ENCODE measurements at places on chromosomes 5 and 9.

DNA sequence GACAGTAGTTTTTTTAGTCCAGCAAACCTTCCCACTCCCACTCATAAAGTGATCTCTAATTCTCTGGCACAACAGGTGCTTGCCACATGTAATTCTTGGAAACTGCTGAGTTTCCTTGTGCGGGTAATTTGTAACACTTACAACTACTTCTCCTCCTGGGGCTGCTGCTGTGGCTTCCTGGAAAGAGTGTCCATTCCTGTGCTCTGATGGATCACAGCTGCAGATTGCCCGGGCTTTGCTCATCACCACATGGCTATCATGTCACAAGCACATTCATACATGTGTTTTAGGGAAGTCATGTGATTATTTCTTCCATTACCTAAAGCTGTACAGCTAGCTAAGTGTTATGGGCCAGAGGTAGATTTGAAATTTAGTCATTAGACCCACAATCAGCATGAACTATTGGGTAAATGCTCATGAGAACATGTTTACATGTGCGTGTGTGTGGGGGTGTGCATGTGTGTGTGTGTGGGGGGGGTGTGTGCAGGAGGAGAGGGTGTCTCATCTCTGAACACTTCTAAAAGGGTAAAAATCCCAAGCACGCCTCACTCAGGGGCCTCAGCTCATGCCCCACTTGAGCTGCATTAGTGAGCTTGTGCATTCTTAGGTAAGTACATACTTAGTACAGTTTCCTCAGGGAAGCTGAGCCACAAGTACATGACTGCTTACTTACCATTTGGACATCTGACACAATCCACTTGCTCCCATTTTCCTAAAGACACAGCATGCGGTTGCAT, 118.1 kb upstream of the CCDC112 start:
- no peak for DNase-seq

DNA sequence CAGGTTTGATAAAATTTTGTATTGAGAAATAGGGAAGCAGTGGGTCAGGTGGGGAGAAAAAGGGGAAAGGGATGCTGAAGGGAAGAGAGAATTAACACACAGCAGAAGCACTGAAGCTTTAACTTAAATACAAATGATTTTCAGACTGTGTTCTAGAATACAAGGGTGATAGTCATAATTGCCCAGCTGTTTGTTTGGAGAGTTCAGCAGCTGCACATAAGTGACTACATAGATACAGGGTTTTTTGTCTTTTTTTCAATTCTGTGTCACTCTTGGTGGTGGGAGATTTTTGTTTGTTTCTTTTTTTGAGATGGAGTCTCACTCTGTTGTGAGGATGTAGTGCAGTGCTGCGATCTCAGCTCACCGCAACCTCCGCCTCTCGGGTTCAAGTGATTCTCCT, 590.4 kb upstream of the SEMA6A start:
- no peak for DNase-seq

DNA sequence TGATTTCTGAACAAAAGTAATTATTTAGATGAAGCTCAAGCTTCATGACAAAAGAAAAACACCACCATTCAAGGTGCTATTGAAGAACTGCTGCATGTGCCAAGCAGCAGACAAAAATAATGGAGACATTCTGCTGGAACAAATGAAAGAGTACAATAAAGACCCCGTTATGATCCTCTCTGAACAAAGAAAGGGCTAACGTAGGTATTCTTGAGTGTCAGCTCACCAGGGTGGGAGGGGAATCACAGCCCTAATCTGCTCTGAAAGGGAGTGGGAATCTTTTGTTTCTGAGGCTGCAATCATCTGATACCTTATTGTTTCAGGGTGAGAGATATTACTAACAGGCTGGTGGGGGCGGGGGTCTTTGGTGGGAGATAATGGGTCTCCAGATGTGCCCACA, 15.4 kb downstream of the CEMIP2 start:
- DNase-seq: no peak

- DNase-seq: no peak
These were observed 241.8 kb upstream of the KLF9 start for GRCh38 chr9:70656281-70656680.

GRCh38 chr5:643811-644271, 31.7 kb downstream of the CEP72 start:
- peak; percentile 28 for DNase-seq

DNA sequence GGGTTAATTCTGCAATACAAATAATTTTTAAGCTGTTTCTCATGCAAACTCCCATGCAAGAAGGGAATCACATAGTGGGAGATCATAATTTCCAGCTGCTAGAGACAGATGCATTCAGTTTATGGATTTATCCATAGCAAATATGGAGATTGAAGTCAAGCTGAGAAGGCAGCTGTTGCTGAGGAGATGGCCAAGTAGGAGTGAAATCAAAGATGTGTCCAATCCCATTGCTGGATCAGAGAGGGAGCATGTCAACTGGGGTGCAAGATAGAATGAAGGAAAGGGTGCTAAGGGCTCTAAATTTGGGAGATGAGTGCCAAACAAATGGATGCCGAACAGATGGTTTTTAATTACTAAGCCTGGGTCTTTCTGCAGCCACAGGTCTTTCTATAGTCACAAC, 504.5 kb downstream of the NFIB start:
- no peak for DNase-seq

- no peak for DNase-seq
These were observed 170.5 kb downstream of the DCP2 start for GRCh38 chr5:113147101-113147508.

- peak; percentile 44 for DNase-seq
These were observed 35.2 kb downstream of the SLC9A3 start for GRCh38 chr5:488744-489688.

GRCh38 chr5:41012318-41012717, 58.8 kb downstream of the MROH2B start:
- DNase-seq: no peak

DNA sequence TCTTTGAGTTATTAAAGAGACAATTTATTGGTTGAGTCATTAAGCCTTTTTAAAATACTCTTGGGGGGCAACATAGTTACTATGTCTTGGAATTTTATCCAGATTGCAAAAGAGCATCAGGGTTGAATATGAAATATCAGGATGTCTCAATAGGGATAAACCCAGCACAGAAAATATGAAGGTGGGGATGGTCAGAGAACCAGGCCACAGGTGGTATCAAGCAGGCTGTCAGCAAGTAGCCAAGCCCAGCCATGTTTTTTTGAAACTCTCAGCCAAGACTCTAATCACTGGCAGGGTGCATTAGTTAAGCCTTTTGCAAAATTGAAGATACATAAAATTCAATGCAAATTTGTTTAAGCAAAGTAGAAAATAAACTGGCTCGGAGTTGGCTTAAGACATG, 468.9 kb downstream of the DTWD2 start:
- no peak for DNase-seq

GRCh38 chr9:117462861-117463260, 48.0 kb upstream of the ASTN2 start:
- DNase-seq: no peak

GRCh38 chr5:102283102-102283797, 12.8 kb downstream of the SLCO4C1 start:
- no peak for DNase-seq

GRCh38 chr5:172362755-172363154, 79.2 kb upstream of the UBTD2 start:
- DNase-seq: no peak

DNA sequence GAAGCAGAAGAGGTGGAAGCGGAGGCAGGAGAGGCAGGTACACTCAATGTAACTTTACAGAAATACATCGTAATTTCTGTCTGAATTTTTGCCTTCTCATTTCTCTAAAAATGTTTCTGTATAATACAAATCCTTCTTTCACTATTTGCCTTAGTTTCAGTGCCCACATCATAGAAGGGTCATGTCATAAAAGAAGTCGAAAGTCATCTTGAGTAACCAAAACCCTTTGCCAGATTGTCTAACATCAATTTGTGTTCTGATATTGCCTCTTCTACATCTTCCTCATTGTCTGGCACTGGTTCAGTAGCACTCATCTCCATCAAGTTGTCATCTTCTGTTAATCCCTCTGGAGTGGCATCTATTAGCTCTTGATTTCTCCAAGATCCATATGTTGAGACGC, 6.2 kb upstream of the CYFIP2 start:
- DNase-seq: no peak

GRCh38 chr5:68911840-68912690, 181.7 kb upstream of the SLC30A5 start:
- DNase-seq: no peak

GRCh38 chr9:94665613-94666012, 26.3 kb upstream of the FBP1 start:
- no peak for DNase-seq

GRCh38 chr9:132214027-132214622, 52.3 kb downstream of the NTNG2 start:
- peak; percentile 48 for DNase-seq

- no peak for DNase-seq
These were observed 4.1 kb downstream of the IPPK start for GRCh38 chr9:92665836-92666235.

DNA sequence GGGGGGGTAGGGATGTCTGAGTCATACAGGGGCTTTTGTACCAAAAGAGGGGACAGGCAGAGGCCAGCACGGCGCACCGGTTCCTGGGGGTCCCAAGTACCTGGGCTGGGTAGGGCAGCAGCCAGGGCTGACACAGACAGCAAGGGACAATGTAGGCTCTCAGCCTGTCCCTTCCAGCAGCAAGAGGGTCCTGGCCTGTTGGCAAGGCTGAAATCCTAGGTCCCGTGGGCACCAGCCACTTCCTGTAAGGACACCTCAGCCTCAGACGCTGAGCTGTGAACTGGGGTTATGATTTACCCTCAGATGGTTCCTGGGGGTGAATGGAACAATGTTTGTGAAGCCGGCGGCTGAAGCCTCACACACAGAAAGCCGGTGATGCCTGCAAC, 41.3 kb downstream of the NACC2 start:
- DNase-seq: no peak

- no peak for DNase-seq
These were observed 233.3 kb upstream of the DAP start for GRCh38 chr5:10994091-10994986.

GRCh38 chr5:172932313-172933017, 26.8 kb upstream of the RPL26L1 start:
- DNase-seq: peak; percentile 65

DNA sequence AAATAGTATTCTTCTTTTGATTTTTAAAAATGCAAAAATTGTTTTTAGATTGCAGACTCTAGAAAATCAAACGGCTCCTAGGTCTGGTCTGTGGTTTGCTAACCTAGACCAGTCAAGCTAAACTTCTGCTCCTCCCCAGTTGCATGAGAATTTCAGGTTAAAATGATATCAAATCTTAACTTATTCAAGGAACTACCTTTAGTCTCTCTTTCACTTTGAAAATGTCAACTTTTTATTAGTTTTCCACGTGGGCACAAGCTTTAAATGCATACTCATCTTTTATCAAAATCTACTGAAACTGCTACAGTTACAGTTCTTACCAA, 8.8 kb downstream of the CAMK4 start:
- no peak for DNase-seq

GRCh38 chr5:42250-42649, 49.7 kb upstream of the PLEKHG4B start:
- no peak for DNase-seq

DNA sequence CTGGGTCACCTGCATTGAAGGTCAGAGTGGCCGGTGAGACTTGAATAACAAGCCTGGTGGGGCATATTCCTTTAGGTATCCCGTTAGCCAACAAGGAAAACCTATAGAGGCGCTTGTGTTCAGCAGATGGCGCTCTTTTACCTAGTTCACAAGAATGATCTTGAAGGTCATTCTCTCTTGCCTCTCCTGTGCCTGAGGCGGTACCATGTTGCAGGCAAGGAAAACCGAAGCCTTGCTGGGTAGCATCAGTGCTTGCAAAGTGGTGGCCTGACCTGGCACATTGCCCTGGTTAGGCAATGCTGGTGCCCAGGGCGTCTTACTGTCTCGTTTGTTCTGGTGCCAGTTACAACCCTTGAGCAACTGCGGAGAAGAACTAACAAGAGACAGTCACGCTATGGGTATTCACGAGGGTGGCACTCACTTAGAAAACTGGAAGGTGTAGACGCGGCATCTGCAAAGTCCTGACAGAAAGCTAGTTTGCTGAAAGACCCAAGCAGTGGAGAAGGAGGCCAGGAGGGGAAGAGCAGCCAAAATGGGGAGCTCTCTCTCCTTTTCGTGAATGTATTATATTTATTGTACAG, 56.7 kb downstream of the AOPEP start:
- DNase-seq: peak; percentile 45

DNA sequence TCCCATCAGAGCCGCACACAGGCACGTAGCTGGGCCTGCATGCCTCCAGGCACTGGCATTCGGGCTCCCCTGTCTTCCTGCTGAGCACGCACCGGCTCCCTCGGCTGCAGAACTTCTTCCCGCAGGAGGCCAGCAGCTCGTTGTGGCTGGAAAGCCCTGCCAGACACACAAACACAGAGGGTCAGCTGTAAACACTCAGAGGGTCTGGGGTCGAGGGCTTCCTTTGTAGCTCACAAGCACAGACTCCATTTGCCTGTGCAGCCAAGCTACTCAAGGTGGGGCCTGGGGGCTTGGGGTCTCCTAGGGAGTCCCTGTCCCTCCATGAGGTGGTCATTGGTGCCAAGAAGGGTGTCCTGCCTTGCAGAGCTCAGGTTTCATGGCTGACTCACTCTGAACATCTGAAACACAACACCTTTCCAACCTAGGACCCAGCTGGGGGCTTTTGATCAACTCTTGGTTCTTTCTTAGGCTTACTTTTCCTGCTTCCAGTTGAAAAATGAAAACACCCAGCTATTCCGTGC, 211.4 kb downstream of the FSTL4 start:
- no peak for DNase-seq

DNA sequence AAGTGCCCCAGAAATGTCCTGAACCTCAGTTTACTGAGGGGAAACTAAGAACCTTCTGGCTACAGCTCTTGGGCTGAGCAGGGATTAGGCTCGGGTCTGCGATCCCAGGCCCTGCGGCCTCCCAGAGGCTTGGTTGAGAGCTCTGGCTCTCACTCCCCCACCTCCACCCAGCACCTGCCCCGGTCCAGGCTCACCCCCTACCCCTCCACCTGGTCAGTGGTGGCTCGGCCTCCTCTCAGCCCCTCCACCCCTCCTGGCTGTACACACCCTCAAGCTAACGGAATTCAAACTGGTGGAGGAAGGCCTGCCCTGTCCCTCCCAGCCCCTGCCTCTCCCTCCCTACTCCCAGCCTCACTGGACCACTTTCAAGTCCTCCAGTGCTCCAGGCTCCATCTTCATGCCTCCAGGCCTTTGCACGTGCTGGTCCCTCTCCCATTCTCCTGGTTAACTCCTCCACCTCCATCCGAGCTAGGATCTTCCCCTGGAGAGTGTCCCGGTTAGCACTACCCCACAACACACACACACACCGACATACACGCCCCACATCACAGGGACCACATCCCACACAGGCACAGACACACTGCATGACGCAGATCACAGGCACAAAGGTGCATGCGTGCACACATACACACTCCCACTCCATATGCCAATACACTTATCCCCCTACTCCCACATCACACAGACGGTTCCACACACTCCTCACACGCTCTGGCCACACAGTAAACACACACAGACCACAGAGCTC, 130.9 kb downstream of the C9orf50 start:
- DNase-seq: peak; percentile 64

DNA sequence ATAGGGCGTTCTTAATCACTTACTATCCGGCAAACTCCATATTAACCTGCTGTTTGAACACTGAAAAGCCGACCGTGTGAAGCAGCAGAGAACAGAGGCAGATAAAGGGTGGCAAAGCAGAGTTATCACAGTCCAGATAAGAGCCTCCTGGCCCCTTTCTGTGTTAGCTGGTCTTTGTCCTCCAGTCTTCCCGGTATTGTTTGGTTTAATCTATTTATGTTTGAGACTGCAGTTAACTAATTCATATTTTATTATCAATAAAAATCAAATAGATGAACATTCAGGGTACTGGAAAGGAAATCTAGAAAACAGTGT, 6.0 kb upstream of the HTR4 start:
- DNase-seq: no peak

GRCh38 chr5:126875303-126875785, 98.4 kb downstream of the LMNB1 start:
- DNase-seq: peak; percentile 52
